Liver (tissue), 10 donors: ENCODE measurements at places on chromosomes 2 and 18. TPM values are rescaled to one million over a fixed set of nuclear protein-coding genes. Genes with fewer than 3 reads are reported as not detected.

The CLIP4 gene
- 6.7 TPM for total RNA-seq

The CXCR4 gene
- total RNA-seq = 9.0 TPM

The SETBP1 gene
- total RNA-seq = 2.5 TPM

The CD226 gene
- 4.4 TPM for total RNA-seq

The IL1RN gene
- total RNA-seq = 3.9 TPM

The PRSS56 gene
- not detected for total RNA-seq

DNA sequence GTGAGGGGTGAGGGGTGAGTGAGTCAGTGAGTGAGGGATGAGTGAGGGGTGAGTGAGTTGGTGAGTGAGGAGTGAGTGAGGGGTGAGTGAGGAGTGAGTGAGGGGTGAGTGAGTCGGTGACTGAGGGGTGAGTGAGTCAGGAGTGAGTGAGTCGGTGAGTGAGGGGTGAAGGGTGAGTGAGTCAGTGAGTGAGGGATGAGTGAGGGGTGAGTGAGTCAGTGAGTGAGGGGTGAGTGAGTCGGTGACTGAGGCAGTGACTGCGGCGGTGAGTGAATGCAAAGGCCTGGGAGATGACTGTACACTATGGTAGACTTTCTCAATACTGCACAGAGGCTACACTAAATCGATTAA, 16.6 kb downstream of the THAP4 start:
- no peaks in the 10 kb centered on the region for H3K36me3 ChIP-seq
- no peak for DNase-seq
- no peak overlapping the region for H3K4me3 ChIP-seq

GRCh38 chr2:9793156-9793917, 49.9 kb upstream of the TAF1B start:
- no peak for DNase-seq
- no peak overlapping the region for H3K27ac ChIP-seq
- no peaks in the 10 kb centered on the region for H3K4me1 ChIP-seq
- no peak overlapping the region for H3K4me3 ChIP-seq

DNA sequence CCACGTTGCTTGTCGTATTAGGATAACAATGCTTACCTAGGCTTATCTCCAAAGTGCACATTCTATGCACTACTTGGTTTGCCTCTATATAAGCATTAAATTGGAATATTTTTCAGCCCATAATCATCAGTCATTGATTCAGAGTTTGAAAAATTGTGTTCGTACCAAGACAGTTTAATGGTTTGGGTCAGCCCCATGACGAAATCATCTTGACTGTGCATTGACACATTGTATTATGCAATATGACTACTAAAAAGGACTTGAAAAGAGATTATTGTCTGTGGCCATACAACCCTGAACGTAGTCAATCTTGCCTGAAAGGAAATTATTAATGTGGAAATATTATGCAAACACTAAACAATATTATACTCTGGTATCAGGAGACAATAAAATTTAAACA, 141.3 kb downstream of the EML6 start:
- H3K36me3 ChIP-seq = no peaks in the 10 kb centered on the region
- no peak for DNase-seq
- H3K4me1 ChIP-seq = peaks cover 17% of the 10 kb centered on the region

GRCh38 chr2:72191441-72191840, 43.8 kb upstream of the CYP26B1 start:
- H3K27me3 ChIP-seq = no peaks in the 10 kb centered on the region
- no peaks in the 10 kb centered on the region for H3K36me3 ChIP-seq
- DNase-seq = no peak
- H3K27ac ChIP-seq = no peak overlapping the region

DNA sequence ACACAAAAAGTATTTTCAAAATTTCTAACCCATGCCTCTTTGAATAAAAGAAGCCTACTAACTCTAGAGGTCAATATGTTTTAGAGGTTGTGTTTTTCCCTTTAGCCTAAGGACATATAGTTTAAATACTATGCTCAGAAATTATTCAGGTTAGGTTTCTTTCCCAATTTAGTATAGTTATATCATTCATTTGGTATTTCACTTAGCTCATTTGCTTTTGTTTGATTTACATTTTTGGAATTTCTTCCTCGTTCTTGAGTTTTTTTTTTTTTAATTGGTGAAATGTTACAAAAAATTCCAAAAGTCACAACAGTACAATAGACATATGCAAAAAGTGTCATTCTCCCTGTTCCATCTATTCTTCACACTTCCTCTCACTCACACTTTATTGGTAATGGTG, 371.3 kb upstream of the TNP1 start:
- no peaks in the 10 kb centered on the region for H3K27me3 ChIP-seq
- H3K27ac ChIP-seq = no peak overlapping the region
- H3K36me3 ChIP-seq = no peaks in the 10 kb centered on the region
- no peak for DNase-seq
- no peak overlapping the region for H3K4me3 ChIP-seq
- no peaks in the 10 kb centered on the region for H3K4me1 ChIP-seq

GRCh38 chr2:15348636-15349035, 212.5 kb downstream of the NBAS start:
- H3K27me3 ChIP-seq = no peaks in the 10 kb centered on the region
- H3K27ac ChIP-seq = no peak overlapping the region
- DNase-seq = no peak
- no peaks in the 10 kb centered on the region for H3K4me1 ChIP-seq

GRCh38 chr2:225069477-225069876, 27.2 kb upstream of the DOCK10 start:
- H3K36me3 ChIP-seq = no peaks in the 10 kb centered on the region
- no peaks in the 10 kb centered on the region for H3K4me1 ChIP-seq
- H3K4me3 ChIP-seq = no peak overlapping the region
- H3K27me3 ChIP-seq = no peaks in the 10 kb centered on the region
- H3K27ac ChIP-seq = no peak overlapping the region

DNA sequence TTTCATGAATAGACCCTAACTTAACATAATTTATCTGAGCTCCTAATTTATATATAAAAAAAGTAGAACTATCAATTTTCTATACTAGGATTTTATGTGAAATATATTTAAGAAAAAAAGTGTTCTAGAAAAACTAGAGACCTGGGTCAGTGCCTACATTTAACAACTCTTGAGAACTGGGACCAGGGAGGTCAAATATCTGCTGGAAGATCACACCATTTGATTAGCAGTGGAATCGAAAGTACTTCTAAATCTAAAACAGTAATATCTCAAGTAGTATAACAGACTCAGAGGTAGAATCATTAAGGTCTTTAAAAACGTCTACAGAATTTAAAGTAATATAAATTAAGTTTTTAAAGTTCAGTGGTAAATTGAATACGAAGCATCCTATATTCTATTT, 34.6 kb downstream of the PPP3R1 start:
- no peaks in the 10 kb centered on the region for H3K27me3 ChIP-seq
- peaks cover 7% of the 10 kb centered on the region for H3K4me1 ChIP-seq
- no peak overlapping the region for H3K27ac ChIP-seq
- DNase-seq = no peak
- peaks cover 3% of the 10 kb centered on the region for H3K36me3 ChIP-seq
- no peak overlapping the region for H3K4me3 ChIP-seq

DNA sequence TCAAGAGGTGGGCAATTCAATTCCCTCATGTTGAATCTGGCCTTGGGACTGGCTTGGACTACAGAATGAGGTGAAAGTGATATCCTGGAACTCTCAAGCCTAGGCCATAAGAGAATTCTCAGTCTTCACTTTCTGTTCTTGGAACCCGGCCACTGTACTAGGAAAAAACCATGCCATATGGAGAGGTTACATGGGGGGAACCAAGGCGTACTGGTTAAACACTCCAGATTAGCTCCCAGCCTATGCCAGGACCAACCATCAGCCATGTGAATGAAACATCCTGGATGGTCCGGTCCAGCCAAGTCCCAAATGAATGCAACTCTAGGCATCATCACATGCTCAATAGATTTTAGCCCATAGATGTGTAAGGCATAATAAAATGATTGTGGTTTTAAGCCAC, 56.4 kb downstream of the ZNF385B start:
- no peaks in the 10 kb centered on the region for H3K36me3 ChIP-seq
- no peak overlapping the region for H3K4me3 ChIP-seq
- no peaks in the 10 kb centered on the region for H3K27me3 ChIP-seq
- DNase-seq = no peak
- no peak overlapping the region for H3K27ac ChIP-seq

DNA sequence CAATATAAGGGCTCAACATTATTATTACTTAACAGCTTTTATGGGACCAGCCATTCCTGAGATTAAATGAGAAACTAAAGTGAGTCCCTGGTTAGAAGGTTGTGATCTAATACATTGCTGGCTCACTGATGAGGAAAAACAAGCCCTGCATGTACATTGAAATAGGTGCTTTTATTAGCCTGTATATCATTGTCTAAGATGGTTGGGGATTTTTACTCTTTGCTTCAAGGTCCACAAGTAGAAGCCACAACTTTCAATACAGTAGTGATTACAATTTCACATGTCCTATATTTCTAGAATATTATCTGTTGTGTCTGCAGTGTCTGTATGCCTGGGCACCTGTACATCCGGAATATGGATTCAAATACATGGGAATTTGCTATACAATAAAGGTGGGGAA, 104.1 kb upstream of the FZD5 start:
- no peak for DNase-seq
- no peak overlapping the region for H3K27ac ChIP-seq
- H3K36me3 ChIP-seq = no peaks in the 10 kb centered on the region
- no peaks in the 10 kb centered on the region for H3K27me3 ChIP-seq
- H3K4me1 ChIP-seq = peaks cover 14% of the 10 kb centered on the region
- no peak overlapping the region for H3K4me3 ChIP-seq

GRCh38 chr2:209456489-209456888, 32.6 kb downstream of the MAP2 start:
- H3K4me3 ChIP-seq = no peak overlapping the region
- H3K36me3 ChIP-seq = no peaks in the 10 kb centered on the region
- no peak for DNase-seq
- H3K27me3 ChIP-seq = no peaks in the 10 kb centered on the region
- no peak overlapping the region for H3K27ac ChIP-seq

- no peak for DNase-seq
- peak overlapping the region; percentile 85 for H3K27ac ChIP-seq
- peaks cover 15% of the 10 kb centered on the region for H3K4me1 ChIP-seq
- H3K36me3 ChIP-seq = no peaks in the 10 kb centered on the region
- H3K27me3 ChIP-seq = no peaks in the 10 kb centered on the region
Observed at GRCh38 chr2:241811201-241811951, 2.4 kb downstream of the NEU4 start.

DNA sequence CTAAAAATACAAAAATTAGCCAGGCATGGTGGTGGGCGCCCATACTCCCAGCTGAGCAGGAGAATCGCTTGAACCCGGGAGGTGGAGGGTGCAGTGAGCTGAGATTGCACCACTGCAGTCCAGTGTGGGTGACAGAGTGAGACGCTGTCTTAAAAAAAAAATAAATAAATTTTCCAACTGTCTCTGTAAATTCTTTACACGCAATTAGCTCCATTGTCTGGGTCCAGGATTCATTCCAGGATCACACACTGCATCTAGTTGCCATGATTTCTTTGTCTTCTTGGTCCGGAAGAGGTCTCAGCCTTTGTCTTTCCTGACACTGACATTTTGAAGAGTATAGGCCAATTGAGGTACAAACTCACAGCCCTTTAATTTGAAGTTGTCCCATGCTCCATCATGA, 167.6 kb upstream of the NYAP2 start:
- H3K36me3 ChIP-seq = no peaks in the 10 kb centered on the region
- no peak for DNase-seq
- H3K27ac ChIP-seq = no peak overlapping the region

GRCh38 chr2:190301032-190301431, 18.6 kb downstream of the HIBCH start:
- H3K27me3 ChIP-seq = no peaks in the 10 kb centered on the region
- H3K27ac ChIP-seq = no peak overlapping the region
- H3K36me3 ChIP-seq = peaks cover 7% of the 10 kb centered on the region
- H3K4me1 ChIP-seq = no peaks in the 10 kb centered on the region
- no peak overlapping the region for H3K4me3 ChIP-seq

- no peaks in the 10 kb centered on the region for H3K36me3 ChIP-seq
- no peak for DNase-seq
- no peak overlapping the region for H3K27ac ChIP-seq
- peaks cover 27% of the 10 kb centered on the region for H3K4me1 ChIP-seq
Observed at GRCh38 chr2:164808776-164809175, 32.8 kb downstream of the COBLL1 start.

DNA sequence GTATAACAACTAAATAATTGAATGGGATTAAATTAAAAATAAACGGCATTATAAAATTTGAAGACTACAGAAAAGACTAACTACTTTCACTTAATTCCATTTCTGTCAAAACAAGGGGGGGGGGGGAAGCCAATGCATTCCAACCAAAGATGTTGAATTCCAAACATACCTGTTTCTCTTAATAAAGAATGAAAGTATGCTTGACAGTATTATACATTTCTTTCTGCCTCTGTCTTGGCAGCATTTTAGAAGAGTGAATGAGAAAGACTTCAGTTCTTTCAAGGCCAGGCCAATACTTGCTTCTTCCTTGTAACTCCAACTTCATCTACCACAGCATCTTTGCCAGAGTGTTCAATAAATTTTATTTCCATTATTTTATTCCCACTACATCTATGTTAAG, 65.9 kb downstream of the PDE11A start:
- no peaks in the 10 kb centered on the region for H3K36me3 ChIP-seq
- no peak overlapping the region for H3K27ac ChIP-seq
- H3K27me3 ChIP-seq = no peaks in the 10 kb centered on the region
- no peak for DNase-seq
- H3K4me3 ChIP-seq = no peak overlapping the region

- H3K4me3 ChIP-seq = no peak overlapping the region
- H3K4me1 ChIP-seq = no peaks in the 10 kb centered on the region
- H3K36me3 ChIP-seq = no peaks in the 10 kb centered on the region
- no peak overlapping the region for H3K27ac ChIP-seq
- no peak for DNase-seq
Observed at GRCh38 chr2:120747706-120748105, 12.0 kb downstream of the GLI2 start.

DNA sequence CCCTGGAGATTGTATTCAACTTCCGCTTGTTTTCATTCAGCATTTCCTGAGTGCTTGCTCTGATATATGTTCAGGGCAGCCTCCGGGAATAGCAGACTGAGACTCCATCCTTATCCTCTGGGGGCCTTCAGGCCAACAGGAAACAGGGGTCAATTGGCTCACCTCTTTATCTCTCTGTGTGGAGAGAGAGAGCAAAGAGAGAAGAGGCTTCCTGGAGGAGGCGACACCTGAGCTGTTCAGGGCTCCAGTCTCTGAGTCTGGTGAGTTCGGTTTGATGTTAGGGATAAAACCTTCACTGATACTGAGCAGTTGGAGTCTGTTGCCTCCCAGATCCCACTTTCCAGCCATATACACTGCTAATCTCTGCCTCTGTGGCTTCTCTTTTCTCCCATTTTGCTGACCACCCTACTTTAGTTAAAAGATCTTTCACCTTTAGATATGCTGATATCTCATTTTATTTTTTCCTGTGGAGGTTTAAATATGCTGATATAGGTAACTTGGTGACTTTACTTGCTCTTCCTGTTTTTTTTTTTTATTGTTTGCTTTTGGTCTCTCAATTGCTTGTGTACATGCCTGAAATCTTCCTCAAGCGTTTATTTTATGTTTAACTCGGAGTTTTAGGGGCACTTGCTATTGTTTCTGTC, 56.9 kb downstream of the KCNS3 start:
- no peak for DNase-seq
- H3K27me3 ChIP-seq = no peaks in the 10 kb centered on the region
- H3K36me3 ChIP-seq = no peaks in the 10 kb centered on the region
- H3K4me3 ChIP-seq = no peak overlapping the region
- H3K4me1 ChIP-seq = no peaks in the 10 kb centered on the region
